ENCODE measurements at places on chromosomes 12 and 14. TPM values are rescaled to one million over a fixed set of nuclear protein-coding genes. Genes with fewer than 3 reads are reported as not detected.

DNA sequence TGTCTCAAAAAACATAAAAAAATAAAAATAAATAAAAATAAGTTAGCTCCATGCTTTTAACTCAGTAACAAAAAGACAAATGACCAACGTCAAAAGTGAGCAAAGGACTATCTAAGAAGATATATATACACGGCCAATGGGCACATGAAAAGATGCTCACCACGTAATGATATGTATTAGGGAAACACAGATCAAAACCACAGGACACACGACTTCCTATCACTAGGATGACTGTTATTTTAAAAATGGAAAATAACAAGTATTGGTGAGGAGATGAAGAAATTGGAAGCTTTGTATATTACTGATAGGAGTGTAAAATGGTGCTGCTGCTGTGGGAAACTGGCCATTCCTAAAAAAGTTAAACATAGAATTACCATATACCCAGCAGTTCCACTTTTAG, 20.2 kb upstream of the P2RX7 start:
- no peak for DNase-seq
- no peaks in the 10 kb centered on the region for H3K36me3 ChIP-seq
- H3K4me3 ChIP-seq: no peak overlapping the region
- no peaks in the 10 kb centered on the region for H3K27me3 ChIP-seq
- no peak overlapping the region for H3K27ac ChIP-seq
- H3K4me1 ChIP-seq: no peaks in the 10 kb centered on the region

DNA sequence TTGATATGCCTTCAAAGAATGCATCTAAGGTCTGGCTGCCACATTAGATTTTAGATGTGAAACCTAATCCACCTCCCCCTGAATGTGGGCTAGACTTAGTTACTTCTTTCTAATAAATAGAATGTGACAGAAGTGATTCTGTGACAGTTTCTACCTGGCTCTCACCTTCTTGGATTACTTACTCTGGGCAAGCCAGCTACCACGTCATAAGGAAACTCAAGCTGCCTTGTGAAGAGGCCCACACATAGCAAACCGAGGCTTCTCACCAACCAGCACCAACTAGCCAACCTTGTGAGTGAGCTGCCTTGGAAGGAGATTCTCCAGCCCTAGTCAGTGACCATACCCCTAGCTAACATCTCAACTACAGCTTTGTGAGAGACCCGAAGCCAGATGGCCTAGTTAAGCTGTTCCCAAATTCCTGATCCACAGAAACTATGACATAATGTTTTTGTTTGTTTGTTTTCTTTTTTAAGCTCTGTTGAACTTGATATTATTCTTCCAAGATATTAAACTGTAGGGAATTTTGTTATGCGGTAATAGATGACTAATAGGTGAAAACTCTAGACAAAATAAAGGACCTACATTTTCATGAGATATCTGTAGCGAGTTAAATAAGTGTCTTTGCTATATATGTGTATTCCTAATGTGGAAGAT, 6.2 kb downstream of the GPR19 start:
- H3K4me3 ChIP-seq: no peak overlapping the region
- no peaks in the 10 kb centered on the region for H3K27me3 ChIP-seq
- DNase-seq: no peak
- H3K4me1 ChIP-seq: no peaks in the 10 kb centered on the region

- no peaks in the 10 kb centered on the region for H3K27me3 ChIP-seq
- no peaks in the 10 kb centered on the region for H3K4me1 ChIP-seq
- DNase-seq: peak; percentile 64
- no peak overlapping the region for H3K27ac ChIP-seq
- H3K4me3 ChIP-seq: no peak overlapping the region
These were observed 49.5 kb upstream of the GNPNAT1 start for GRCh38 chr14:52840877-52841276.

GRCh38 chr12:57756406-57757341, 1.8 kb downstream of the MARCHF9 start:
- peak; percentile 64 for DNase-seq
- H3K36me3 ChIP-seq: peaks cover 2% of the 10 kb centered on the region
- no peaks in the 10 kb centered on the region for H3K4me1 ChIP-seq
- no peak overlapping the region for H3K27ac ChIP-seq
- no peaks in the 10 kb centered on the region for H3K27me3 ChIP-seq

DNA sequence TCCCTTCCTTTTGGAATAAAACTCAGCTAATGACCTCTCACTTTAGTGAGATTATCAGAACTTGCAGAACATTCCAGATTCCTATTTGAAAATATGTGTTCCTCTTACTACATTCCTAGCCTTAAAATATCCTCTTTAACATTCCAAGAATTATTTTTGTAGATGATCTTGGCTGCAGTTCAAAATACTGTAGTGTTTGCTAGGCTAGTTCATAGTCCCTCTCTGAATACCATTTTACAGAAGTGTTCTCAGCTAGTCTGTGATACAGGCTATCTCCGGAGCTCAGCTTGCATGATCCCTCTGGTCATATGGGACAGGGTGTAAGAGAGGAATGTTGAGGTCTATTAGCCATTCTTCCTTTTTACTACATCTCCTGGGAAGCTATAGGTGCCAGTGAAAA, 17.6 kb upstream of the GPR33 start:
- H3K36me3 ChIP-seq: no peaks in the 10 kb centered on the region
- DNase-seq: no peak

DNA sequence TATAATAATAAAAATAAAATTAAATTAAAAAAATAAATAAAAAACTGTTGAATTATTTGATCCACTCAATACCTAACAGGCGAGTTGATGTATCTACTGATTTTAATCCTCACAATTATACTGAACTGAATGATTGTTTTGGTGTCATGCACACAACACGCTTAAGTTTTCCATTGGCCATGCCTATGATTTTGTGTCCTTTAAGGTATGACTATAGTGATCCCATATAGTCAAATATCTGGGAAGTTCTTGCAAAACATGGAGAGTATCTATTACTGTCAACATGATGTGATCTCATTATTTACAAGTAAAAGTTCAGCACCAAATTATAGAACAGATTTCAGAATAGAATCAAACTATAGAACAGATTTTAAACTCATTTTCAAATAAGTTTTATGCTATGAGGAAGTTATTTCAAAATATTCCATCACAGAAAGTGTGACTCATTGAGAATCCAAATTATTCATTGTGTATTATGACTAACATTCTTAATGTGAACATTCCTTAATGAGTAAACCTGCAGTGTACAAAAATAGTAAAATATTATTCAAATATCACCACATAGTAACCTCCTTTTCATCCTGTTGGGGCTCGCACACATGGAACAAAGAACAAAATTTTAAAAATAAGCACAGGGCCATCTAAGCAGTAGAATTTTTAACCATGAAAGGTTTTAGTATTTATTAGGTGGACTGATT, 190.4 kb downstream of the SLC25A21 start:
- no peaks in the 10 kb centered on the region for H3K4me1 ChIP-seq
- no peak for DNase-seq
- no peak overlapping the region for H3K4me3 ChIP-seq
- H3K27ac ChIP-seq: no peak overlapping the region

- no peak overlapping the region for H3K27ac ChIP-seq
- H3K36me3 ChIP-seq: peaks cover 4% of the 10 kb centered on the region
- no peak overlapping the region for H3K4me3 ChIP-seq
- no peaks in the 10 kb centered on the region for H3K4me1 ChIP-seq
These were observed 61.8 kb downstream of the TECPR2 start for GRCh38 chr14:102424520-102424919.

- H3K4me3 ChIP-seq: no peak overlapping the region
- no peak for DNase-seq
- H3K27ac ChIP-seq: no peak overlapping the region
- H3K27me3 ChIP-seq: no peaks in the 10 kb centered on the region
These were observed 456.9 kb downstream of the BCAT1 start for GRCh38 chr12:24491968-24492367.

DNA sequence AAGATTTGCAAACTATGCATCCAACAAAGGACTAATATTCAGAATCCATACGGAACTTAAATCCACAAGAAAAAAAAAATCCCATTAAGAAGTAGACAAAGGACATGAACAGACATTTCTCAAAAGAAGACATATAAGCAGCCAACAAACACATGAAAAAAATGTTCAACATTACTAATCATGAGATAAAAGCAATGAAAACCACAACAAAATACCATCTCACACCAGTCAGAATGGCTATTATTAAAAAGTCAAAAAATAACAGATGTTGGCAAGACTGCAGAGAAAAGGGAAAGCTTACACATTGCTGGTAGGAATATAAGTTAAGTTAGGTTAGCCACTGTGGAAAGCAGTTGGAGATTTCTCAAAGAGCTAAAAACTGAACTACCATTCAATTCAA, 16.2 kb downstream of the CDK17 start:
- H3K36me3 ChIP-seq: no peaks in the 10 kb centered on the region
- H3K27ac ChIP-seq: no peak overlapping the region
- DNase-seq: no peak

GRCh38 chr12:130640901-130641300, 75.2 kb downstream of the RIMBP2 start:
- H3K27me3 ChIP-seq: no peaks in the 10 kb centered on the region
- no peak overlapping the region for H3K4me3 ChIP-seq
- no peak for DNase-seq

- H3K36me3 ChIP-seq: no peaks in the 10 kb centered on the region
- no peak for DNase-seq
- no peaks in the 10 kb centered on the region for H3K27me3 ChIP-seq
- H3K4me1 ChIP-seq: no peaks in the 10 kb centered on the region
- H3K4me3 ChIP-seq: no peak overlapping the region
These were observed 38.0 kb downstream of the CCDC85C start for GRCh38 chr14:99566009-99566389.

GRCh38 chr14:93787465-93788292, 606 bp downstream of the PRIMA1 start:
- peak overlapping the region; percentile 53 for H3K4me3 ChIP-seq
- no peak overlapping the region for H3K27ac ChIP-seq
- no peak for DNase-seq
- no peaks in the 10 kb centered on the region for H3K4me1 ChIP-seq

DNA sequence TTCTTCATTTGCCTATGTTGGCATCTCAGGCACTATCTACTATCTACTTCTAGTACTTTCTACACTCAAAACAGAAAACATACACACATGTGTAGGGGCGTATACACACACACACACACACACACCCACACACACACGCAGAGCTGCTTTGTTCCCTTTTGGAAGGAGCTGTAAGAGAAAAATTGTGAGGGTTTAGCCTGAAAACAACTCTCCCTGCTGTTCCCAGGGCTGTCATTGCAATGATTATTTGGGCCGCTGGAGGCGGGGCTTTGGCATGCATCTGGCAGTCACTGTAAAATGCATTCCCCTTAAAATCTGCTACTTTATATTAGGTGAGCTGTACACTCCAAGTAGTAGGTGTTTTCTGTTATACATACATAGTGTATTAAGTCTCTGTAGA, 29.1 kb upstream of the SLC38A2 start:
- no peaks in the 10 kb centered on the region for H3K36me3 ChIP-seq
- H3K27me3 ChIP-seq: no peaks in the 10 kb centered on the region
- DNase-seq: peak; percentile 74
- no peak overlapping the region for H3K27ac ChIP-seq

Gene GLIPR1L1
- not detected for total RNA-seq

Gene AKAP5
- total RNA-seq: 2.9 TPM

Gene RNF10
- 200 TPM for total RNA-seq

Gene NR2C1
- total RNA-seq: 24.4 TPM

Gene EPYC
- total RNA-seq: not detected

Gene FAM186B
- 0.30 TPM for total RNA-seq
